Activated T-cell treated with anti-CD3 and anti-CD28 coated beads for 48 hours (primary cell): ENCODE measurements at places on chromosomes 2 and 18.

DNA sequence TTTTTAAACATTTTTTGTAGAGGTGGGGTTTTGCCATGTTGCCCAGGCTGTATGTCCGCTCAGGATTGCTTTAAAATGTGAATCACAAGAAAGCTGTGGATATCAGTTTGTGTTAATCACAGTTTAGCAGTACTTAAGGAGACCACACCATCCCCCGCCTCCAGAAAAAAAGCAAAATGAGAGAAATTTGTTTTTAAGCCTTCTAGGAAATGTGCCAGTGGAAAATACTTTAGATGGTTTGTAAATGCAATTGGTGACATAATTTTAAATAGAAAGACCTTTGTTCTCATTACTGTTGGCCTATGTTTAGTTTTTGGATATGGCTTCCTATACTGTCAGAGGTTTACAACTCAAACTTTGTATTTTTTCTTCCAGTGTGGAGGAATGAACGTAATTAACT, 27.0 kb downstream of the GCA start:
- DNase-seq, result no peak

DNA sequence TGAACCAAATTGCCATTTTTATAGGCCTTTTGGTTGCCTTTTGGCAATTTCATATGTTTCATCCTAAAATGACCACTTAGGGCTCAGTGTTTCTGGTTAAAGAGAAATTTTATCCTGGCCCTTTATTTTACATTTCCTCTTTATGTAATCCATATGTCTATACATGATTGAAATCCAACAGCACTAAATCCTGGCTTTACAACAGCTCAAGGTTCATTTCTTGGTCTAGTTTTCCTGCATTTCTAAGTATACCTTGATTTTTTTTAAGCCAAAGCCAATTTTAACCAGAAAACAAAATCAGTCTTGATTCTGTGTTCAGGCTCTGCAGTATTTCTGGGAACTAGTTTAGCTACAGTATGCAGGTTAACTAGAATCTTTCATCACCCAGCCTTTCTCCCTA, 11.7 kb downstream of the FZD5 start:
- no peak for DNase-seq

GRCh38 chr18:41860987-41861386, 94.0 kb upstream of the PIK3C3 start:
- DNase-seq, result no peak

DNA sequence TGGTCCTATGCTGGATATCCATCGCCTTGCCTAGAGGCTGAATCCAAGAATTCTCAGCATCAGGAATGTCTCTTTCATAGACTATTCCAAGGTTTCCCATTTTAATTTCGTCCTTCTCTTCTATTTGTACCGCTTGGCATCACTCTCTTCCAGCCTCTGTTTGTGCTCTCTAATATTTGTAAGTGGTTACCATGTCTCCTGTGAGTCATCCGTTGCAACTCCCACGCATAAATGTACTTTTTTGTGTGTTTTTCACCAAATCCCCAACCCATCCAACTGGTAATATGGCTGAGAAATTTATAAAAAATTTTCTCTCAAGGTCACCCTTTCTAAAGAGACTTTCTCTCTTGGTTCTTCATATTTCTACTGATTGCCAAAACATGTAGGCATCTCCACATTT, 21.8 kb downstream of the COLEC12 start:
- no peak for DNase-seq

- no peak for DNase-seq
These were observed 127.9 kb upstream of the SH3BP4 start for GRCh38 chr2:234823877-234824376.

DNA sequence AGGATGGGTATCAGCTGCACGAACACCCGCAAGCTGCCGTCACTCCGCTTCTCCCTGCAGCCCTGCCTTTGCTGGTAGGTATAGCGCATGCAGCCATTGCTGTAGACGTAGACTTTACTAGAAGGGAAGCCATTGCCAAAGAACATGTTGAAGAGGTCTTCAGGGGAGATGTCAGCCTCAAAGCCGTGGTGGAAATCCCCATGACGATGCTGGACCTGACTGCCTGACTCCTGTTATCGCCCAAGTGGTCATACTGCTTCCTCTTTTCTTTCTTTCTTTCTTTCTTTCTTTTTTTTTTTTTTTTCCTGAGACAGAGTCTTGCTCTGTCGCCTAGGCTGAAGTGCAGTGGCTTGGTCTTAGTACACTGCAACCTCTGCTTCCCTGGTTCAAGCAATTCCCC, 68.7 kb upstream of the SPRED2 start:
- DNase-seq, result no peak

- no peak for DNase-seq
These were observed 123.2 kb downstream of the PHLPP1 start for GRCh38 chr18:62838475-62839098.

DNA sequence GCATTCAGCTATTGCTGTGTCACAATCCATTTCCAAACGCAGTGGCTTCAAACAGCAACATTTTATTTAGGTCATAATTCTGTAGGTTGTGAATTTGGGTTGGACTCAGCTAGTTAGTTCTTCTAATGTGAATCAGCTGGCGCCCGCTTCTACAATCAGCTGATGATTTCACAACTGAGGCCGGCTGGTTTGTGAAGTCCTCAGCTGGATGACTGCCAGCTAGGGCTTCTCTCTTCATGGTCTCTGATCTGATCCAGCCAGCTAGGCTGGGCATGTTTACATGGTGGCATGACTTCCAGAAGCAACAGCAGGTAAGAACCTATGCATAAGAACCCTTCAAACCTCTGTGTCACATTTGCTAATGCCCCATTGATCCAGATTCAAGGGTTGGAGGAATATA, 172.0 kb downstream of the SLC4A10 start:
- no peak for DNase-seq

DNA sequence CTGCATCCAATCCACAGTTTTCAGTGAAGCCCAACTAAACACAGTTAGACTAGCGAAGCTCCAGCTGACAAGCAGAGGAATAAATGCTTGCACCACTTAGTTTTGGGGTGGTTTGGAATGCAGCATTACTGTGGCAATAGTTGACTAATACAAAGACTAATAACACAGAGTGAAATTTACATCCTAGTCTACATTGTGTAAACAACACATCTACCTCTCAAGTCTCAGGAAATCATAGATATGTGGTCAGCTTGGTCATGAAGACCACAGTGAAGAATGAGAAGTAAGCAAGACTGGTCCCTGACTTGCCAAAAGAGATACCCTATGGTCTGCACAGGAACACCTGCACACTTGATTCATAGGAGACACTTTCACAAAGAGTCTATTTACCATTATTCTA, 155.1 kb upstream of the TANK start:
- DNase-seq, result no peak

GRCh38 chr2:172098650-172099471, 3.8 kb downstream of the DLX2 start:
- DNase-seq, result no peak

DNA sequence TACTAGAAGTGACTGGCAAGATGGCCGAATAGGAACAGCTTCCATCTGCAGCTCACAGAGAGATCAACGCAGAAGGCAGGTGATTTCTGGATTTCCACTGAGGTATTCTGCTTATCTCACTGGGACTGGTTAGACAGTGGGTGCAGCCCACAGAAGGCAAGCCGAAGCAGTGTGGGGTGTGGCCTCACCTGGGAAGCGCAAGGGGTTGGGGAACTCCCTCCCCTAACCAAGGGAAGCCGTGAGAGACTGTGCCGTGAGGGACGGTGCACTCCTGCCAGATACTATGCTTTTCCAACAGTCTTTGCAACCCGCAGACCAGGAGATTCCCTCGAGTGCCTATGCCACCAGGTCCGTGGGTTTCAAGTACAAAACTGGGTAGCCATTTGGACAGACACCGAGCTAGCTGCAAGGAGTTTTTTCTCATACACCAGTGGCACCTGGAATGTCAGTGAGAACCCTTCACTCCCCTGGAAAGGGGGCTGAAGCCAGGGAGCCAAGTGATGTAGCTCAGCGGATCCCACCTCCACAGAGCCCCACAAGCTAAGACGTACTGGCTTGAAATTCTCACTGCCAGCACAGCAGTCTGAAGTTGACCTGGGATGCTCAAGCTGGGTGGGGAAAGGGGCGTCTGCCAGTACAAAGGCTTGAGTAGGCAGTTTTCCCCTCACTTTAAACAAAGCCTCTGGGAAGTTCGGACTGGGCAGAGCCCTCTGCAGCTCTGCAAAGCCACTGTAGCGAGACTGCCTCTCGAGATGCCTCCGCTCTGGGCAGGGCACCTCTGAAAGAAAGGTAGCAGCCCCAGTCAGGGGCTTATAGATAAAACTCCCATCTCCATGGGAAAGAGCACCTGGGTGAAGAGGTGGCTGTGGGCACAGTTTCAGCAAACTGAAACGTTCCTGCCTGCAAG, 40.1 kb downstream of the PLEK start:
- no peak for DNase-seq

- no peak for DNase-seq
These were observed 1002.8 kb upstream of the NRXN1 start for GRCh38 chr2:52034706-52035105.

GRCh38 chr2:166449439-166449838, 44.6 kb downstream of the SCN7A start:
- no peak for DNase-seq

- no peak for DNase-seq
These were observed 1.1 kb upstream of the ZNF513 start for GRCh38 chr2:27381577-27382181.

DNA sequence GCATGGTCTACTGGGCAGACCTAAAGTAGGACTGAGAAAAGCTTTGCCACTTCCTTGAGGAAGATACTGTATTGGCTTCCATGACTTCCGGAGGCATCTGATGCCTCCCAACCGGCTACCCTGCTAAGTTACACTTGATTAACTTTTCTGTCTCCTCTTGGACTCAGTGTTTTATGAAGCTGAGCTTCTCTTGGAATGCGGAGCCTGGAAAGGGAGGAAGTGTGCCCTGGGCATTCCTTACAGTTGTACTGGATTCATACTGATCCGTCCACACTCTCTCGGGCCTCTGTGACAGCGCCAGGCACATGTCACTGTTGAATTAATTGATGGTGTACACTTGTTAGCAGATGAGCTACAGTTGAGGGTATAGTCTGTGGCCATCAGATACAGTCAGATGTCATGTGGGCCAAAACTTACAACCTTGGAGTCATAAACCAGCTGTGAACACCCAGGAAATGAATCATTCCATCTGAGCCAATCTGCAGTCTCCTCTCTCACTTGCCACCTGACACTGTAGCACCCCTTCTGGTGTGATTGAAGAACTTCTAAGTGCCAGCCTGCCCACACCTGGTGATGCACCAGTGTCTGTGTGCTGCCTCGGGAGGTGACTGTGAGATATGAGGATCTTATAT, 122.5 kb downstream of the FHOD3 start:
- DNase-seq, result no peak

DNA sequence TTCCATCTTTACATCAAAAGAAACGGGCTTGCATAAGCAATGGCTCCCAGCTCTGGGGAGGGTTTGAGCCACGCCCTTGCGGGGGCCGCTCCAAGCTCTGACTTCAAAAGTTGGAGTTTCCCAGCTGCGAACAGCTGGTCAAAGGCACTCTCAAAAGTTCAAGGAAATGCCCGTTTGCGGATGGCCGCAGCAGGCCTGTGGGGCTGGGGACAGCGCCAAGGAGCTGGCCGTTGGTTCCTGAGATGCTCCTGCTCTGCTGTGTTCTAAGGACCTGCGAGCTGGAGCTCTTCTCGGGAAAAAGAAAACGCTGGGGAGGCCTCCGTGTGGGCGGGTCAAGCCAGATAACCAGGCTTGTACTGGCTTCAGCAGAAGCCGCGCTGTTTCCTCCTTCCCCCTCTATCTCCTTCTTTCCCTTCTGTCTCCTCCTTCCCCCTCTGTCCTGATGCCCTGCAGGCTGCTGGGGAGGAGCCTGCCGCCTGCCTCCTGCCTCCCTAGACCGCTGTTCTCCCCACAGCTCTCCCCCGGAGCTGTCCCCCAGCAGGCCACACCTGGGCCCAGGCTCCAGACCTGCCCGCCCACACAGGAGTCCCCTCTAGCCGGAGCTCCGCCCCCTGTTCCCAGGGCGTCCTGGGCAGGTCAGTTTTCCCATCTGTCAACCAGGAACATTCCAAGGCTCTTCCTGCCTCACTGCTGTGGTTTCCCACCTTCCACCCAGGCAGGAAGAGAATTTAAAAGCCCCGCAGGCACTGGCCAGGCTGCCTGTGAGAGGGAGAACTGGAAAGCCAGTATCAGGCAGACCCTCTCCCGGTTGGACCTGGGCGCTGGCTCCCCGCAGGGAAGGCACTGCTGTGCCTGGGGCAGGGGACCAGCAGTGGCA, 14.1 kb downstream of the KLF11 start:
- no peak for DNase-seq

DNA sequence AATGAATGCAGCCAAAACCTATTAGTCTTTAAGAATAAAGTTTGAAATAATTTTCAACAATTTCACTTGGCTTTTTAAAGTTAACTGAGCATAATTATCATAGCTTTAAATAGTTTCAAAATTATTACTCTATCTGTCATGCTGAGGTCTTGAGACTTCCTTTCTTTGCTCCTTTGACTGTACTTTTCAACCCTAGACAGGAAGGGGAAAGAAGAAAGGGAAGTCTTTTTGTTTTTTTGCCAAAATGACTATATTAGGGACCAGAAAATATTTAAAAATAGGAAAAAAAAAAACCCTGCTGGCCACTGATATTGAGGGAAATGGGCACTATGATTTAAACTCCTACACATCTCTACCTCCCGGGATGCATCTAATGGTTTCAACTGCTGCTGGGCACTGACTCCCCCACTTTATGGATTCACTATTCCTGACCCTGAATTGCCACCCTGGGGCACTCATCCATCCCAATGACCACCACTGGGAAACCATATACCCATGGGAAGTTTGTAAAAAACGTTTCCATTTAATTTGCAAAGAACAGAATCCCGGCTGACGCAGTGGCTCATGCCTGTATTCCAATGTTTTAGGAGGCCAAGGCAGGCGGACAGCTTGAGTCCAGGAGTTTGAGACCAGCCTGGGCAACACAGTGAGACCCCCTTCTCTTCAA, 50.5 kb downstream of the GAREM1 start:
- no peak for DNase-seq

- DNase-seq, result peak; percentile 10
These were observed 1.5 kb downstream of the PXDN start for GRCh38 chr2:1742681-1743395.

DNA sequence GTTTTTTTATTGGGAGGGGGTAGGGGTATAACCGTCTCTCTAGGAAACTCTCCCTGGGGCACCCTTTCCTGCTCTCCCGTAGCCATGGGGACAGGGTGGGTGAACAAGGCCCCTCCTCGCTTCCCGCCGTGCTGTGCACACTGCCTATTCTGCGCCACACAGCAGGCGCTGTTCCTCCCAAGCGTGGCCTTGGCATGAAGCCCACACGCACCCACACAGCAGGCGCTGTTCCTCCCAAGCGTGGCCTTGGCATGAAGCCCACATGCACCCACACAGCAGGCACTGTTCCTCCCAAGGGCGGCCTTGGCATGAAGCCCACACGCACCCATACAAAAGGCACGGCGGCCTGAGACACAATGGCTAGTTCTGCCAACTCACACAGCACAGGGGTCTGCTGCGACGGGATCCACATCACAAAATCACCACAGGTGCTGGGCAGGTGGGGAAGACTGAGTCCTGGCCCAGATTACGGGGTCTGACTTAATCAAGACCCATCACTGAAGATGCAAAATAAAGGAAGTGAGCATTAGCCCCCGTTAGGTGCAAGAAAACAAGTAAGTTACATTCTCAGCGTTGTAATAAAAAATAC, 46.6 kb upstream of the TPO start:
- DNase-seq, result no peak
